ENCODE measurements at places on chromosomes 13 and 19. TPM values are rescaled to one million over a fixed set of nuclear protein-coding genes. Genes with fewer than 3 reads are reported as not detected.

- no peak overlapping the region for H3K27ac ChIP-seq
- H3K4me1 ChIP-seq: no peaks in the 10 kb centered on the region
- peaks cover 3% of the 10 kb centered on the region for H3K27me3 ChIP-seq
These were observed 32.7 kb upstream of the DCLK1 start for GRCh38 chr13:36163809-36164308.

DNA sequence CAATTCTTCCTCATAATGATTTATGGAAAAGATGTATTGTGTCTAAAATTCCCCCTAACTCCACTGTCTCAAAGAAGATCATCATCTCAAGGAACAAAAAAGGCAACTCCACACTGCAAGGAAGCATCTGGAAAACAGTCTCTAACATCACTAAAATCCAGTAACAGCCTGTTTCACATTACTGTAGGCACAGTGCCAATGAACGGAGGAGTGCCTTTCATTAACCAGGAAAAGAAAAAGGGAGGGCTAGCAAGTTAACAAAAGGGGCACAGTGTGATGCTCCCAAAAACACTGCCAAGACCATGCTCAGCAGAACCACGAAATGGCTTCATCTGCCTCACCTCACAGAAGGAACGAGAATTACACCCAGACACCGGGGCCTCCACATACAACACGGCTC, 8.5 kb downstream of the TMTC4 start:
- H3K36me3 ChIP-seq: no peaks in the 10 kb centered on the region
- no peak overlapping the region for H3K27ac ChIP-seq
- H3K4me1 ChIP-seq: no peaks in the 10 kb centered on the region

DNA sequence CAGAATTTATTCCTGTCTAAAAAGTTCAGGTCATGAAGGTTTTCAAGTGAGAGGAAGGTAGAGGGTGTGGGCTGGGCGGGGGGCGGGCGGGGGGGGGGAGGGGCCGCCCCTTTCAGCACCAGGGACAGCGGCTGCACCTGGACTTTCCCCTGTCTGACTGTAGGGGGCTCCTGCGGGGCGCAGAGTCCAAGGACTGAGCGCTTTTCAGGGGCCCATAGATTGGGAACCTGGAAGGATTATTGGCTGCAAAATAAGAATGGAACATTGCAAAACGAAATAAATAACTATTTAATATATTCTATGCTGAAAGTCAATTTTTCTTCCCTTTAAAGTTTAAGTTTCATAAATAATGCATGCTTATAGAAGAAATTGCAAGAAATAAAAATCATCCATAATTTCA, 8.9 kb upstream of the CYP4F3 start:
- DNase-seq: peak; percentile 43
- H3K4me3 ChIP-seq: no peak overlapping the region
- no peak overlapping the region for H3K27ac ChIP-seq
- H3K36me3 ChIP-seq: no peaks in the 10 kb centered on the region
- no peaks in the 10 kb centered on the region for H3K4me1 ChIP-seq

- no peaks in the 10 kb centered on the region for H3K36me3 ChIP-seq
- no peak overlapping the region for H3K4me3 ChIP-seq
- no peaks in the 10 kb centered on the region for H3K27me3 ChIP-seq
- DNase-seq: no peak
- no peak overlapping the region for H3K27ac ChIP-seq
These were observed 42.1 kb downstream of the STK24 start for GRCh38 chr13:98534821-98535220.

GRCh38 chr19:21430675-21431074, 33.7 kb downstream of the ZNF493 start:
- no peak for DNase-seq
- H3K4me1 ChIP-seq: no peaks in the 10 kb centered on the region
- no peaks in the 10 kb centered on the region for H3K27me3 ChIP-seq
- no peak overlapping the region for H3K27ac ChIP-seq

- no peak overlapping the region for H3K4me3 ChIP-seq
- no peaks in the 10 kb centered on the region for H3K36me3 ChIP-seq
- no peak for DNase-seq
- H3K27me3 ChIP-seq: no peaks in the 10 kb centered on the region
- H3K4me1 ChIP-seq: no peaks in the 10 kb centered on the region
These were observed 24.6 kb downstream of the CYSLTR2 start for GRCh38 chr13:48678316-48678715.

DNA sequence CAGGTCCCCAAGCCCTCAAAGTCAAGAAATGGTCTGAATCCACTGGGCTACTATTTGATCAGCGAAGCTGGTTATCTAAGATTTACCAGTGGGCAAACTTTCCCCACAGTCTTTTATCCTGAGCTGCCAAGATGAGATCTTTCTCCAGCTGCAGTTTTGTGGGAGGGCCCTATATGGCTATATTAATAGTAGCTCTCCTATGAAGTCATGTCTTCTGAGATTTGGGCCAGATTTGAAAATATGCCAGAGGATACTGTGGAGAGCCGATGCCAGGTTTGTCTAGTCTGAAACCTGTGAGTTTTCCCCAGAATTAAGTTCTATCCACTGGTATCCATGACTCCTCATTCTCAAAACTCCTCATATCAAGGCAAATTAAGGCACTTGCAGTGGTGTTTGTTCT, 173.2 kb downstream of the FLT1 start:
- no peak overlapping the region for H3K4me3 ChIP-seq
- H3K36me3 ChIP-seq: no peaks in the 10 kb centered on the region
- H3K4me1 ChIP-seq: peaks cover 23% of the 10 kb centered on the region

DNA sequence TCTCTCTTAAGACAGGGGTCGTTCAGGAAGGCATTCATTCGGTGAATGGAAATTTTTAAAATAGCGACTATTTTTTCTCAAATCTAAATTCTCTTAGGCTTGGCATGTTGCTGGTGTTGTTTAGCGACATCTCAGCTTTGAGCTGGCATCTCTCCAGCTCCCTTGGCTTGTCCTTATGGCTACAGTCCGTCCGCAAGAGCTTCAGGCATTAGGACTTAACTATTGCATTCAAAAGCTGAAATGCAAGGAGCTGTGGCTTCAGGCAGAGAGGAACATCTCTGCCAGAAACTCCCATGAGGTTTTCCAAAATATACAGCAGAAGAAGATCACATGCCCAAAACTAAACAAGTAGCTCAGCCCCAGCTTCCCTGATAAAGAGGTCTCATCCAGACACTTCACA, 578.5 kb downstream of the EFNB2 start:
- no peak overlapping the region for H3K27ac ChIP-seq
- H3K27me3 ChIP-seq: no peaks in the 10 kb centered on the region
- H3K36me3 ChIP-seq: no peaks in the 10 kb centered on the region
- H3K4me1 ChIP-seq: no peaks in the 10 kb centered on the region

DNA sequence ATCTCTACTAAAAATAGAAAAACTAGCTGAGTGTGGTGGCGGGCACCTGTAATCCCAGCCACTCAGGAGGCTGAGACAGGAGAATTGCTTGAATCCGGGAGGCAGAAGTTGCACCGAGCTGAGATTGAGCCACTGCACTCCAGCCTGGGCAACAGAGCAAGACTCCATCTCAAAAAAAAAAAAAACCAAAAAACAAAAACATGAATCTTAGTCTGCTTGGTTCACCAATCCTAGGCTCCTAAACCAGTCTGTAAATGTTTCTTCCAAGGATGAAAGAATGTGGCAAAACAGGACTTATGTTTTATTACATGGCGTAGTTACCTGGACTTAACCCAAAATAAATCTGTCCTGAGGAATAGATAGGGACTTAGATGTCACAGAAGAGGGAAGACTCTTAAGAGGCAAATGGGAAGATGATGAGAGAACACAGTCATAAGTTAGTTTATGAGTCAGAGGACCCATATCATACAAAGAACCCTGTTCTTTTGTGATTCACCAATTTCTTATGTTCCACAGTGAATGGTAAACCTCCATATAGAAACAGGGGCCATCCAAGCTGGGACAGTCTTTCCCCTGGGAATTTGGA, 6.9 kb upstream of the FBXL3 start:
- H3K27me3 ChIP-seq: no peaks in the 10 kb centered on the region
- peak; percentile 82 for DNase-seq
- H3K4me3 ChIP-seq: no peak overlapping the region
- H3K36me3 ChIP-seq: no peaks in the 10 kb centered on the region
- peak overlapping the region; percentile 88 for H3K27ac ChIP-seq

DNA sequence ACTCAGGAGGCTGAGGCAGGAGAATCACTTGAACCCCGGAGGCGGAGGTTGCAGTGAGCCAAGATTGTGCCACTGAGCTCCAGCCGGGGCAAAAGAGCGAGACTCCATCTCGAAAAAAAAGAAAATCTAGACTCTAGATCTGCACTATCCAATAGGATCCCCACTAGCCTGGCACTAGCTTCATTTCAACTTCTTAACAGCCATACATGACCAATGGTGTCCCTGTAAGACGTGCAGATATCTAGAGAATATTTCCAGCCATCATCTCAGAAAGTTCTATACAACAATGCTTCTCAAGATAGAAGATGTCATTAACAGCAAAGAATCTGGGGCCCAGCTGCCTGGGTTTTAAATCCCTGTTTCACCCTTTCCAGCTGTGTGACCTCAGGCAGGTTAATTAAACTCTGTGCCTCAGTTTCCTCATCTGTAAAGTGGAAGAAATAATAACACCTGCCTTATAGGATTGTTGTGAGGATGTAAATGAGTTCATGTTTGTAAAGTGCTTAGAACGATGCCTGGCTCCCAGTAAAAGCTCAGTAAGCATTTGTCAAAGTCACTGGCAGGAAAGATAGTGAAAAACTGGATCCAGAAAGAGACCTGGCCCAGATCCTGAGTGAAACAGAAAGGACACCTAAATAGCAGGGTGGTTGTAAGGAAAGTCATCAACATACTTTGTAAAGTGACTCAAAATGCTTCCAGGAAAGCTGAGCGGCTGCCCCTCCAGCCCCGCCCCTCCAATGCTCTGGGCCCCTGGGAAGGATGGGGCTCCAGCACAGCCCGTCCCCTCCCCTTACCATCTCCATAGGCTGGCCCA, 13.5 kb downstream of the WIZ start:
- no peak for DNase-seq
- no peak overlapping the region for H3K27ac ChIP-seq
- H3K27me3 ChIP-seq: no peaks in the 10 kb centered on the region

The FBXO46 gene
- 16.1 TPM for total RNA-seq

The ZC3H4 gene
- total RNA-seq: 13.4 TPM

The PRKCG gene
- 1.5 TPM for total RNA-seq

The SARS2 gene
- 26.7 TPM for total RNA-seq

The LRRC63 gene
- total RNA-seq: 0.26 TPM

The GPR183 gene
- total RNA-seq: not detected

The RDH8 gene
- total RNA-seq: not detected

The LGALS7B gene
- total RNA-seq: not detected

The ZNF320 gene
- total RNA-seq: 7.7 TPM
